ENCODE measurements at places on chromosomes 3 and 15. TPM values are rescaled to one million over a fixed set of nuclear protein-coding genes. Genes with fewer than 3 reads are reported as not detected.

The SPINK8 gene
- not detected for polyA plus RNA-seq

The PLCL2 gene
- polyA plus RNA-seq: 68.1 TPM

The PLSCR5 gene
- polyA plus RNA-seq: not detected

The INKA1 gene
- polyA plus RNA-seq: 17.0 TPM

The FEZF2 gene
- not detected for polyA plus RNA-seq

The NME9 gene
- polyA plus RNA-seq: 0.87 TPM

The DUOXA2 gene
- polyA plus RNA-seq: not detected

The SLCO2A1 gene
- not detected for polyA plus RNA-seq

The FRMD5 gene
- 0.29 TPM for polyA plus RNA-seq

The GAP43 gene
- not detected for polyA plus RNA-seq

The CLASP2 gene
- 16.3 TPM for polyA plus RNA-seq

The TM4SF18 gene
- polyA plus RNA-seq: not detected

The FOXB1 gene
- polyA plus RNA-seq: not detected

The TNFSF10 gene
- polyA plus RNA-seq: 36.0 TPM

The C2CD4A gene
- not detected for polyA plus RNA-seq

The CILP gene
- not detected for polyA plus RNA-seq

The ALG1L2 gene
- polyA plus RNA-seq: 0.45 TPM

DNA sequence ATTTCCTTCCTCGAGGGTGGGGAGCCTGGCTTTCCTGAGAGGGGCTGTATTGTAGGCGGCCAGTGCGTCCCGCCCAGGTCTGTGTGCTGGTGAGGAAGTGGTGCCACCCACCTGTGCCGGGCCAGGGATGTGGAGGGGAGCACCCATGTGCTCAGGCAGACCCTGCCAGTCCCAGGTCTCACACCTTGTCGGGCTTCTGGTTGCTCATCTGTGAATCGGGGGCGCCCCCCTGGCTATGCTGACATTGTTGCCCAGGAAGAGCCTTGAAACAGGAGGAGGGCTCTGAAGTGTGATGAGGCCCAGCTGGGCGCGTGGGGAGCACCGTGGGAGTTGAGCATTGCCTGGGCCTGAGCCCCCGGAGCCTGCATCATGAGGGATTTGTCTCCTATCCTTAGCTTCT is 4.8 kb downstream of the FBLN2 start:
- no peak for DNase-seq

DNA sequence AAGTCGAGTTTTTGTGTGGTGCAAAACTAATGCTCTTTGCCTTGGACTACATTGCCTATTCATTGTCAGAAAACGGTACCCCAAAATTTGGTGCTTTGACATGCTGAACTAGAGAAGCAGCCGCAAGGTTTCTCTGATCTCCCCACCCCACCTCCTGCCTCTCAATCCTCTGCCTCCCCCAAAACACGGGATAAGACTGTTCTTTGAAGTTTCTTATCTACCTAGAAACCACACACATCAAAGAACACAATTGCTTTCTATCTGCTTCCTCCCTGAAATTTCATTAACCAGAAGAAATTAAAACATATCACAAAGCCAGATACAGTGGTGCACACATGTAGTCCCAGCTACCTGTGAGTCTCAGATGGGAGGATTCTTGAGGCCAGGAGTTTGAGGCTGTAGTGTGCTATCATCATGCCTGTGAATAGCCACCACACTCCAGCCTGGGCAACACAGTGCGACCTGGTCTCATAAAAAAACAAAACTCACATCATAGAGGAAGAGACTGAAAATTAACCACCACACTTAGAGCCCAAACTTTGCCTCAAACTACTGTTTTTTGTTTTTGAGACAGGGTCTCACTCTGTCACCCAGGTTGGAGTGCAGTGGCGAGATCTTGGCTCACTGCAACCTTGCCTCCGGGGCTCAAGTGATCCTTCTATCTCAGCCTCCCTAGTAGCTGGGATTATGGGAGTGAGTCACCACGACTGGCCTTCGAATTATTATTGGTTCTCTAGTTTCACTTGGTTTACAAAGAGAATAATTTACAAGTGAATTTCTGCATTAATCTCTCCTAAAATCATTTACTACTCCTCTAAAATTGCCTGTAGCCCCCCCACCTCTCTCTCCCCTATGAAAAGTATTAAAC is 2.7 kb upstream of the PCNP start:
- DNase-seq: no peak

- no peak for DNase-seq
Measured at GRCh38 chr15:48176112-48176511, 2.0 kb downstream of the MYEF2 start.

GRCh38 chr3:18501679-18502343 is 76.7 kb upstream of the SATB1 start:
- DNase-seq: no peak

DNA sequence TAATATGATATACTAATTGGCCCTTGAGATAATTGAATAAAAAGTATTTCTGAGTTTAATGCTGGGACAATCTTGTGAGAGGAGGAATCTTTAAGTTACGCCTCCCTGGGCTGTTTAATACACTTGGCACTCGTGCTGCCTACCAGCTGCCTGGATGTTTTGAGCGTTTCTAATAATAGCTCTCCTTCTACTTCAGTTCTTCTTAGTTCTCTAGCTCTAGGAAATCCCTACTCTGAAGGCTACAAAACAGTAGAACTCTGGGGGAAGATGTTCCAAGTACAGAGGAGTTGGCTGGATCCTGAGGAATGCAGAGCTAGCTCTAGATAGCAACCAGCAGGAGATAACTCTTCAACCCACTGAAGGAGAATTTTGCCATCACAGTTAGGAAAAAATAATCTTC is 3.5 kb downstream of the NAALADL2 start:
- no peak for DNase-seq

DNA sequence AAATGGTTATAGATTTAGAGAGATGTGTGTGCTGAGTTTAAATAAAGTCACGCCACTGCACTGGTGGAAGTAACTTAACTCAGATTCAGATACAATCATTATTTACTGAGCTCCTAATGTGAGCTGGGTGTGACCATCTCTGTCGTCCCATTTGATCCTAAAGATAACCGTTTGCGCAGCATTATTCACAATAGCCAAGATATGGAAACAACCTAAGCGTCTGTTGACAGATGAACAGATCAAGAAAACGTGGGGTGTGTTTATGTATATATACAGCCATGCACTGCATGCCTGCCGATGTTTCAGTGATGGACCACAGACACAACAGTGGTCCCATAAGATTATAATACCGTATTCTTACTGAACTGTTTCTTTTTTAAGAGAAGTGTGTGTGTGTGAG is 71.2 kb downstream of the TAMM41 start:
- DNase-seq: no peak

DNA sequence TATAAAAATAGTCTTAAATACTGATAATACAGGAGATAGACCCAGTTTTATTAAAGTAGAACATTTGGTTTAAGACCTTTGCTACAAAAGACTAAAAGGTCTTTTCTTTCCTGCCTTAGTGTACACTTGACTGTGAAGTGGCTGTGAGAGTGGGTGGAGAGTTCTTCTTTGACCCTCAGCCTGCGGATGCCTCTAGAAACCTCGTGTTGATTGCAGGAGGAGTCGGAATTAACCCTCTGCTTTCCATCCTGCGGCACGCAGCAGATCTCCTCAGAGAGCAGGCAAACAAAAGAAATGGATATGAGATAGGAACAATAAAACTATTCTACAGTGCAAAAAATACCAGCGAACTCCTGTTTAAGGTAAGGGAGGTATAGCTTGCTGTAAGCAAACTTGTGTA is 36.5 kb downstream of the OXNAD1 start:
- no peak for DNase-seq

- DNase-seq: no peak
Measured at GRCh38 chr3:150300388-150300787, 107.7 kb upstream of the TSC22D2 start.

GRCh38 chr3:156448300-156448699 is 106.6 kb downstream of the SSR3 start:
- DNase-seq: no peak

- no peak for DNase-seq
Measured at GRCh38 chr3:54570008-54570407, 357.9 kb downstream of the LRTM1 start.

DNA sequence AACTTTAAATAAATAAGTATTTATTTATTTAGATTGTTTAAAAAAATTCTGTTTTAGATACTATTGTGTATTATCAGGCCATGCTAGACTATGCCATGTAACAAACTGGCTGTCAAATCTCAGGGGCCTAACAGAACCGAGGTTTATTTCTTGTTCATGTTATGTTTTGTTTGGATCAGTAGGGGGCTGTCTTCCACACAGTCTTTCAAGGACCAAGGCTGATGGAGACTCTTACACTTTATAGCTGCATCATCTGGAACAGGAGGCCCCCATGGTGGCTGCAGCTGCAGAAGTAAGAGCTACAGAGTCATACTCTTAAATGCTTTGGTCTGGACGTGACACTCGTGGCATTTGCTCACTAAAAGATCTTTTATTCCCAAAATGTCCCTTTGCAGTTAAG is 33.0 kb upstream of the ARL14 start:
- DNase-seq: no peak

GRCh38 chr15:72980661-72981060 is 71.6 kb upstream of the NEO1 start:
- no peak for DNase-seq

Data from naive B cell (primary cell).